ENCODE measurements at places on chromosomes 4 and X.

DNA sequence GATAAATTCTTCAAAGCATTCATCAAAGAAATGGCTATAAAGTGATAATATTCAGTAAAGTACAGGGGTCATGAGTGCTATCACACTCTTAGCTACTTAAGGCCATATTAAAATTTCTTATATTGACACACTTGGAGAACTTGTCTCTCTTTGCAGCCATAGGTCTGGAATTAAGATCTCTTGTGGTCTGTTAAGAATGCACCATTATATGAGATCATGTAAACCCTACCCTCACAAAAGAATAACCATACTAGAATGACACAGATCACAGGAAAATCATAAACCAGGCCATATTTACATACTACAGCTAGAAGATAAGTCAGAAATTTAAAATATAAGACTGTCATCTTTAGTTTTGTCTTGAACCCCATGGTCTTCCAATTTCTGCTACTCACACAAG lies 434.3 kb downstream of the PDGFC start:
- DNase-seq = no peak

GRCh38 chr4:178086320-178086719 lies 644.1 kb upstream of the AGA start:
- no peak for DNase-seq

GRCh38 chr4:119851649-119852048 lies 215.0 kb downstream of the MAD2L1 start:
- no peak for DNase-seq

DNA sequence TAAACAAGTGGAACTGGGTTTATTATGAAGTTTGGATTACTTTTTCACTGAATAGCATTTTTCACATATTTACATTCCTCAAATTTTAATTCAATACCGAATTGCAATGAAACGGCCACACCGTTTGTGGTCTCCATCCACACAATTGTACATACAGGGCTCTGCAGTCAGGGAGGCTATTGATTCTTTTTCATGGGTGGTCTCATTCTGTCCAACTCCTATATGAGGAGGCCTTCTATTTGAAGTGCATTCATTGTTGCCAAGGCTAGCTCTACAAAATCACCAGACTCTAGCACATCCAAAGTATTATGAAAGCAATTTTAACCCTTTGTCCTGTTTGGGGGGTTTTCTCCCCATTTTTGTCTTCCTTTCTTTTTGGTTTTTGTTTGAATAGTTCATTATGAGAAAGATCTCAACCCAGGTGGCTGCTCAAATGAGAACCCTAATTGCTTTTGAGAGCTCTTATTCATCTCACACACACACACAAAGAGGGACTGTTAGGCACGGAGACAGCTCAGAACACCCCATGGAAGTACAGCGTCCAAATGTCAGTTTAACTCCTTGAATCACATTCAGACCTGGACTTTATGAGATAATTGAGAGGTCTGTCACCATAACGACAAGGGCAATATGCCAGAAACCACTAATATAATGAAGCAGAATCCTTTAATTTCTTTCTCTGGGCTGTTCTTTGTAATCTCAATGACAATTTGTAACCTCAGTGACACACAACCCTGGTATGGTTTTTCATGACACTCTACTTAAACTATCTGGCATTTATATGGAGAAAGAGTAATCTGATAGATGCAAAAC lies 79.4 kb downstream of the NLGN4X start:
- DNase-seq = no peak

- DNase-seq = no peak
These were observed 13.1 kb downstream of the NEUROG2 start for GRCh38 chr4:112502871-112503270.

Data from central memory CD4-positive, alpha-beta T cell (primary cell).